Stimulated activated CD8-positive, alpha-beta memory T cell treated with anti-CD3 and anti-CD28 coated beads, Interleukin-15, amount 100 ng/mL, for 4 hours (primary cell): ENCODE measurements at places on chromosomes 5 and 9.

- DNase-seq: no peak
Observed at GRCh38 chr5:133113331-133114061, 61.7 kb downstream of the HSPA4 start.

DNA sequence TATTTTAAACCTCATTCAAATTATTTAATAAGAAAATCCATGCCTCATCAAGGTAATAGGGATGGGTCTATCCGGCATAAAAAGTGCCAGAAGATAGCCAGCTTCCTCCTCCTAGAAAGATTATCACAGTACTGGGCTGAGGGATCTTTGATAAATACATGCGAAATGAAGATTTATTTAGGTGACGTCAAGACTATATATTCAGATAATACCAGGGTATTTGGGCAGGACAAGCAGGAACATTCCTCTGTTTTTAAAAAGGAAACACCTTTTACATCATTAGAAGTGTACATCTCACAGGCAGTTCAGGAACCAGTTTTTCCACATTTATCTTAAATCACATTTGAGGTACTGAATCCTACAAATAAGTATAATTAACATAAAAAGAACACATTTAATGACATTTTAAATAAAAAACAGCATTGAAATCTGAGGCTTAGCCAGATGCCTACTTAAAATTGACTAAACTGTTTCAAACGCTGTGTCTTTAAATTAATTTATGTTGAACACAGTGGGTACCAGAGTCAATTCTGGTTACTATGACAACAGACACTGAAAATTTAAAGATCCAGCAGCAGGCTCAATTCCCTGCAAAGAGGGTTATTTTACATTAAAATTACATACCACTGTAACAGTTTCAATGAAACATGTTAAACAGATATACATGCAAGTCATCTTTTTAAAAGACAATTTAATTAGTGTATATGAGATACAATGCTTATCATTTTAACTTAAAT is 124.7 kb upstream of the SLCO6A1 start:
- no peak for DNase-seq

DNA sequence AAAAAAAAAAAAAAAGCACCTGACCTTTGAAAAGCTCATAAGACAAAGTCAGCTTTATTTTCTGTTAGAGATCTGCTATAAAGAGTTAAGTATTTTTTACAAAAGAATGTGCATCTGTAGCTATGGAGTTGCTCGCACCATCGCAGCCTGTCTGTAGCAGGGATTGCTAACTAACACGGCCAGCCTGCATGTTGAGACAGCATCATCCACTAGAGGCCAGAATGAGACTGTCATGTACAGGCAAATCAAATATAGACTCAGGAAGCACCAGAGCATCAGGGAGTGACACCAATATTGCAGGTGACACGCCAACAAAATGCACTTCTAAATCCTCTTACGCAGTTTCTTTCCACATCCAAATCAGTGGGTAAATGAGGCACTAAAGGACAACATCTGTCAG is 136.3 kb upstream of the RASEF start:
- no peak for DNase-seq

GRCh38 chr5:87015901-87016300 is 251.8 kb upstream of the RASA1 start:
- no peak for DNase-seq

DNA sequence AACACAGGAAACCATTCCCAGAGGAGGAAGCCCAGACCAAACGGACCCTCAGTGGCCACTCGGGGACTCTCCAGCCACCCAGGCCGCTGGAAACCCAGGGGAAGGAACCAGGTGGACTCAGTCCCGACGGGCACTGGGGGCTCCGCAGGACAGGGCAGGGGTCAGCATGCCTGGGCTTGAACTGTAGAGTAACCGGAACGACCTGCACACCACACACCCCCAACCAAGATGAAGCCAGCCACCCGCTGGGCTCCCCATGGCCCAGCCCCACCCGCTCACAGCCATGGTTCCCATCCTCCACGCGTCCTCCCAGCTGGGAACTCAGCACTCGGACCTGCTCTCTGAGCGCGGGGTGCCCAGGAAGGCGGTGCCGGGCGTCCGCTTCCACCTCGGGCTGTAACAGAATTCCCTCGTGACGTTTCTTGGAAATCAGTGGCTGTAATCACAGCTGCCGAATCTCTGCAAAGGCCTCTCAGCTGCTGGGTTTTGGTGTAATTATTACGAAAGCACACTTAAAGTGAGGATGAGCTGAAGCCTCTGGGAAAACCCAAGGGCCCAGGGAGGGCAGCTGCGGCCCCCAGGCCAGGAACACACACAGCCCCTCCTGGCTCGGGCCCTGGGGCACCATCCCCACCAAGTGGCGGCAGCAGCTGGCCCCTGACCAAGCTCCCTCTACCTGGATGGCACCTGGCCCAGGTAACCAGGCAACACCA is 13.8 kb downstream of the NACC2 start:
- no peak for DNase-seq
